Cardiac muscle cell (in vitro differentiated cells and primary cell): ENCODE measurements at places on chromosomes 3 and 15. TPM values are rescaled to one million over a fixed set of nuclear protein-coding genes. Genes with fewer than 3 reads are reported as not detected.

Gene TRIM42
- total RNA-seq = not detected in 2 replicates

Gene CHRNA5
- total RNA-seq = 2.3 and 4.0 TPM in 2 replicates

Gene CELSR3
- total RNA-seq = 5.4 and 5.9 TPM in 2 replicates

Gene GASK1A
- 0.78 and 0.80 TPM in 2 replicates for total RNA-seq

DNA sequence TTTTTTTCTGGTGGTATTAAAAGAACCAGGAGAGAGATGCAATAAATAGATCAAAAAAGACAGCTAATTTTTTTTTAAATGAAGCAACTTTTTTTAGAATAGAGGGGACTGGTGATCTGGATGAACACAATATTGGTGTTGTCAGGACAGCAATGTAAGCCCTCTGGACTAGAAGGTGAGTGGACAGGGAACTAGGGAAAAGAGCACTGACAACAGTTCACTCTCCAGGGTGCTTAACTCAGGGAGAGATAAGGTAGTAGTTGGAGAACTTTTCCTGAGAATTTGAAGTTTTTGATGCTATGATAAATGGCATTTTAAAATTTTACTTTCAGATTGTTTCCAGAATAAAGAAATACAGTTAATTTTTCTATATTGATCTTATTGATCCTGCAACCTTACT lies 158.3 kb upstream of the STAC start:
- no peak for DNase-seq
- H3K4me3 ChIP-seq = no peak overlapping the region
- no peaks in the 10 kb centered on the region for H3K27me3 ChIP-seq
- H3K36me3 ChIP-seq = no peaks in the 10 kb centered on the region
- H3K4me1 ChIP-seq = no peaks in the 10 kb centered on the region
- no peak overlapping the region for H3K27ac ChIP-seq

GRCh38 chr3:42159706-42160472 lies 68.7 kb downstream of the TRAK1 start:
- peaks cover 11% of the 10 kb centered on the region for H3K4me1 ChIP-seq
- H3K36me3 ChIP-seq = no peaks in the 10 kb centered on the region
- peak overlapping the region; percentile 56 for H3K27ac ChIP-seq

DNA sequence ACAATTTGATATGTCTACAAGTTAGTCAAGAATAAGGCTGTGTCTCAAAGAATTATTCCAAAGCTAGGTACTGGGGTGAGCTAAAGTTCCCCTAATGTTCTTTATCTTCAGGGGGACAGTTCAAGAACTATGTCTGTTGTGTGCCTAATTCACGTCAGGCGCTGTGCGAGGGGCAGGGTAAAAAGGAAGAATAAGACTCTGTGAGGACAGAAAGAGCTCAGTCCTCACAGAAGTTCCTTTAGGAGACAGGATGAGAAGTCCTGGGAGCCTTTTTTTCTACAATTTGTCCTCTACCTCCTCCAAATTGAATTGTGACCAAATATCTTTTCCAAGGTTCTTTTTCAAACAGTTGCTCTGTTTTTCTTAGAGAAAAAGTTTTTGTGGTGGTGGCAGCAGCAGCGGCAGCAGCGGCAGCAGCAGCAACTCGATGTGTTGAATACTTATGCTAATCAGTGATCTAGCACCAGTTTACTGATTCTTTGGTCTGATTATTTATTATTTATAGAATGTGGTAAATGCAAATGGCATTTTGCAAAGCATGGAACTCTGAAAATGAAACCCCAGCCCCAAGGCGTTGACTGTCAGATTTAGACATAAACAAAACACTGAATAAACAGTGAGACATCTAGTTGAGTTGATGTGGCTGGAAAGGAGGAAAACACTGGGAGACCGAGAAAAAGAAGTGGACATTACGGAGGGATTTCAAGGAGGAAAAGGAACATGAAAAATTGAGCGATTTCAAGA lies 88.6 kb downstream of the GTPBP8 start:
- no peak overlapping the region for H3K4me3 ChIP-seq
- H3K36me3 ChIP-seq = no peaks in the 10 kb centered on the region
- no peaks in the 10 kb centered on the region for H3K27me3 ChIP-seq
- no peak for DNase-seq
- H3K4me1 ChIP-seq = peaks cover 4% of the 10 kb centered on the region
- no peak overlapping the region for H3K27ac ChIP-seq

- H3K36me3 ChIP-seq = no peaks in the 10 kb centered on the region
- H3K4me3 ChIP-seq = no peak overlapping the region
- H3K27me3 ChIP-seq = no peaks in the 10 kb centered on the region
- no peaks in the 10 kb centered on the region for H3K4me1 ChIP-seq
- H3K27ac ChIP-seq = no peak overlapping the region
Observed at GRCh38 chr3:193805448-193805847, 212.4 kb downstream of the OPA1 start.

- peak; percentile 33 for DNase-seq
- H3K27me3 ChIP-seq = no peaks in the 10 kb centered on the region
- H3K27ac ChIP-seq = no peak overlapping the region
- H3K4me1 ChIP-seq = peaks cover 26% of the 10 kb centered on the region
- no peaks in the 10 kb centered on the region for H3K36me3 ChIP-seq
Observed at GRCh38 chr3:25046911-25047771, 380.9 kb upstream of the RARB start.

DNA sequence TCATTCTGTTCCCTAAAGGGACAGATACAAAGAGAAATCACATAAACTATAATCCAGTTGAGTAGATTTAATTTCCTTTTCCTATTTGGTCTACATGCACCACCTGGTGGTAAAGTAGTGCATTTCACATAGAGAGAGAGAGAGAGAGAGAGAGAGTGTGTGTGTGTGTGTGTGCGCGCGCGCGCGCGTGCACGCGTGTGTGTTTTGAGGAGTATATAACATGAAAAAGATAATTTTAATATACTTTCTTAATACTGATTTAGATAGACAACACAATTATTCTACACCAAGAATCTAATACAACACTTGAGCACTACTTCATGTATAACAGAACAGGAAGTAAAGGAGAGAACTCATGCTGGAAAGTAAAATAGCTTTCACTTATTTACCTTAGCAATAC lies 1.1 kb upstream of the FGF7 start:
- no peak overlapping the region for H3K4me3 ChIP-seq
- peaks cover 22% of the 10 kb centered on the region for H3K4me1 ChIP-seq
- no peaks in the 10 kb centered on the region for H3K36me3 ChIP-seq
- H3K27ac ChIP-seq = no peak overlapping the region
